Ureter (tissue), 1 donor: ENCODE measurements at places on chromosomes 16 and 17.

GRCh38 chr17:5630434-5630833, 46.1 kb upstream of the NLRP1 start:
- no peak for DNase-seq

GRCh38 chr17:68344701-68345136, 53.4 kb downstream of the ARSG start:
- no peak for DNase-seq

DNA sequence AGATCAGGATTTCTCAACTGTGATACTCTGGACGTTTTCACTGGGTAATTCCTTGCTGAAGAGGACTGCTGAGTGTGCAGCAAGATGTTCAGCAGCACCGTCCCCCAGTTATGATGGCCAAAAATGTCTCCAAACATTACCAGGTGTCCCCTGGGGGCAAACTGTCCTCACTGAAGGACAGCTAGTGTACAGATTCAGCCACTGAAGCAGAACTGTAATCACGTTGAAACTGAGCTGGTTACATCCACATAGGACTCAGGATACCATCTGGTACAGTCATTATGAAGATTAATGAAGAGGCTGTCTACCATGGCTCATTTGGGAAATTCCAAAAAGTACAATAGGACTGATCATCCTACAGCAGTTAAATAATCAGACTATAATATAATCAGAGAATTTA, 43.3 kb upstream of the GINS3 start:
- no peak for DNase-seq

DNA sequence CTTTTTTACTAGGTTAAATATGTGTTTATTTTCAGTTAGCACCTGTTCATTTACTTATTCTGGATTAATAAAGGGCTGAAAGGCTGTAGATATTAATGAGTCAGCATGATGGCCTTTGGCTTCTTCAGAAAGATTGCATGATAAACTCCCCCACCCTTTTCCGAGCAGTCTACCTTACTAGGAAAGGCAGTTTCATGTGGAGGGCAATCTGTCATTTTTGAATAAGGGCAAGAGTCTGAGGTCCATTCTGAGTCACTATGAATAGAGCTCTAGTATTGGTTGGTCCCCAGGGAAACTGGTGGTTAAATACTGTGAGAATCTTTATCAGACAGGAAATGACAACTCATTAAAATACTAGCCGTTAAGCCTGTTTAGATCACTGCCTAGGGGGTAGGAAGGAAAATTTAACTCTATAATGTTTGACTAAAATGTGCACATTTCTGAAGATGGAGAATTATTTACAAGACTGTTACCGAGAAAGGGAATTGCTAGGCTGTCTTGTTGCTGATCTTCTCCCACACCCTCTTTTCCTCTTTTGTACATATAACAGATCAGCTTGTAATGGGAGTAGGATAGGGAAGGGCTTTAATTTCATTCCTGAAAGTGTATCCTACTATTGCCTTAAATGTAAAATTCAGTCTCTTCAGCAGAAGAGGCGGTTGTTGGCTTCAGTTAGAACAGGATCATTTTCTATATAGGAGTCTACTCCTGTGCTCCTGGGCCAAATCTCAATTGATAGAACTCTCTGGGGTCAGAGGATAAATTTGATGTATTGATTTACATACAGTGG, 63.3 kb downstream of the TUBD1 start:
- no peak for DNase-seq

GRCh38 chr16:68446681-68447652, 1.3 kb downstream of the SMPD3 start:
- DNase-seq = no peak
